ENCODE measurements at places on chromosomes 3 and 15.
A peak's percentile ranks its signal among the peaks of the same experiment; 100 is the strongest.

DNA sequence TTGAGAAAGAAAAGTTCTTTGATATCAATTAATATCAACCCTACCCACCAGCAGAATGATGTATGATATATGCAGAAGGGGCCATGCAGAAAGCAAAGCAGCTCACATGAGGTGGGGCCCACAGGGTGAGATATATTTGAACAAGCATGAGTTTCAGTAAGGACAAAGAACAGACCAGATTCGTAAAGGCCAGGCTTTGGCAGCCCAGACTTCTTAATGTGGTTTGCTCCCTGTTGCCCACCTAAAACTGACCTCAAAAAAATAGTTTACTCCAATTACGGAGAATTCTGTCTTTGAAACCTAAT, 255.7 kb upstream of the WNT5A start:
- no peak for DNase-seq

DNA sequence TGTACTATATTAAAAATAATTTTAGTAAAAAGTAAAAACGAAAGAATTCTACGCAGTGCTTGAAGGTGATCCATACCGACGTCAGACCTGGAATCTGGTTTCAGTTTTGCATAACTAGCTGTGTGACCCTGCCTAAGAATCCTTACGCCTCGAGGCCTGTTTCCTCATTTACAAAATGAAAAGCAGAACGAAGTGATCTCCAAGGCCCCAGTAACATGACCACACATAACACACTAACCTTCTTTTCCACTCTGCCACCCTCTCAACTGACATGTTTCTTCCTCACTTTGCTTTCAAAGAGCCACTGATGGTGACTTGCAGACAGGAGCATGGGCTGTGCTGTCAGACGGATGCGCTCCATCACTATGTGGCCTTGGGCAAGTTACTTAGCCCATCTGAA, 4.8 kb downstream of the MESD start:
- no peak for DNase-seq

DNA sequence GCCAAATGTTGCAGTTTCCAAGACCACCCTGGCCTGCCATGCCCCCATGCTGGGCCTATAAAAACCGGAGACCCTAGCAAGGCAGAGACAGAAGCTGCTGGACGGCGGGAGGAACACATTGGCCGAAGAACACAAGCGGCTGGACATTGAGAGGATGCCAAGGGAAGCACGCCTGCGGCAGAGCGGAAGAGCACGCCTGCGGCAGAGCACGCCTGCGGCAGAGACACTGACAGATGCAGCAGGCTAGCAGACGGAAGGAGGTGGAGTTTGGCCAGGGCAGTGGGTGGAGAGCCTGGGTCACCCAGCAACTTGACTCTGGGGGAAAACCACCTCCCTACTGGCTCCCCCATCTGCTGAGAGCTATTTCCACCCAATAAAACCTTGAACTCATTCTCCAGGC, 322.3 kb upstream of the TBL1XR1 start:
- DNase-seq: no peak

DNA sequence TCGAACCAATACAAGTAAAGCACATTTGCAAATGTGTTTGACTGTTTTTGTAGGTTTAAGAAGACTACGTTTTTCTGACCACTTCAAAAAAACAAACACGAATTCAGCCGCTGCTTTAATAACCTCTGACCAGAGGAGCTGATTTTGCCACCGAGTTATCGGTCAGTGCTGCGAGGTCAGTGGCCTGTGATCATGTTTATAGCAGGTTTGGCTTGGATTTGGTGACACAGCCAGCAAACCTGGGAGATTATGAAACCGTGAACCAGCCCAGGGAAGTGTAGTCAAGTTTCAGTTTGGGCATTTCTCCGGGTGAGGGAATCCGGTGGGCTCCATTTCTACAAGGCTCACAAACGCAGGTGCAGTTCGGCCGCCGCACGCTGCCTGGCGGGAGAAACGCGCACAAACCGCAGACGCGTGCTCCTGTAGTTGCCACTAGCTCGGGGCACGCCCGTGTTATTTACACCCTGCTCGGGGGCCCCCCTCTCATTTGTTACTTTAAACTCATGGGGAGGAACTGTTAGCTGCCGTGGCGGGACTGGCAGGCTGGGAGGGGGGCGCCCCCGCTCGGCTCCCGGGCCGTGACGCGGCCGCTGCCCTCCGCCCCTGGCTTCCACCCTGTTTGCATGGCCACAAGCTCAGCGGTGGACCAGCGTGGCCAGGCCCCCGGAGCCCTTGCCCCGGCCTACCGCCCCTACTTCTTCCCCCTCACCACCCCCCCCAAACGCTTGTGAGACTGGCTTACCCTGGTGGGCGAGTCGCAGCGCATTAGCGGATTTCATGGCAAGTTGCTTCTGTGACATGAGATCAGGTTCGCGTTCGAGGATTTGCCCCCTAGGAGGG, 13.6 kb upstream of the ONECUT1 start:
- DNase-seq: no peak

DNA sequence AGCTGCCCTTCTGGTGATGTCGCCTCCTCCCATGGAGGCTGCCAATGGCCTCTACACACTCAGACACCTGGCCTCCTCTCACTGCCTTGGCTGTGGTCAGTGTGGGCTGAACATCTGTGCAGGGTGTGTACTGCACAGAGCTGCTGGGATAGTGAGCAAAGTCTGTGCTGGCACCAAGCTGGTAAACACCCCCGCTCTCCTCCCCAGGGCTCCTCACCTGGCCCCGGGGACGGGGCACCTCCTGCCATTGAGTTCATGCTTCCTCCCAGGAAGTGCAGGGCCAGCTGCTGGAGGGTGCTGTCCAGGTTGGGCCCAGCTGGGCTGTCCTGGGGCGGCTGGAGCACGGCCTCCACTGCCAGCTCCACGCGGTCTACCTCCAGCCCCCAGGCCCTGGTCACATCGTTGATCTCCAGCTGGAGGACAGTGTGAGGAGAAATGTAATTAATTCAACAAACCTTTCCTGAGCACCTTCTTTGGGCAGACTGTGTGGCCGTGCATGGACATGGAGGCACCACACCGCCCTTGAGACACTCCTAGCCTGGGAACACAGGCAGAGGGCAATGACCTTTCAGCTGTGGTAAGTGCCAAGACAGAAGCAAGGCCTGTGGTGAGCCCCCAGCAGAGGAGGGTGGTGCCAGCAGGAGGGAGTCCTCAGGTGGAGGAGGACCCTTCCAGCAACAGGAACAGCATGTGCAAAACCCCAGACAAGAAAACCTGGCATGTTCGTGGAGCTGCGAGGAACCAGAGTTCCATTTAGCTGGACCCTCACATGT, 6.8 kb downstream of the STOML1 start:
- DNase-seq: no peak

- no peak for DNase-seq
These were observed 9.0 kb downstream of the PPCDC start for GRCh38 chr15:75032395-75032794.

DNA sequence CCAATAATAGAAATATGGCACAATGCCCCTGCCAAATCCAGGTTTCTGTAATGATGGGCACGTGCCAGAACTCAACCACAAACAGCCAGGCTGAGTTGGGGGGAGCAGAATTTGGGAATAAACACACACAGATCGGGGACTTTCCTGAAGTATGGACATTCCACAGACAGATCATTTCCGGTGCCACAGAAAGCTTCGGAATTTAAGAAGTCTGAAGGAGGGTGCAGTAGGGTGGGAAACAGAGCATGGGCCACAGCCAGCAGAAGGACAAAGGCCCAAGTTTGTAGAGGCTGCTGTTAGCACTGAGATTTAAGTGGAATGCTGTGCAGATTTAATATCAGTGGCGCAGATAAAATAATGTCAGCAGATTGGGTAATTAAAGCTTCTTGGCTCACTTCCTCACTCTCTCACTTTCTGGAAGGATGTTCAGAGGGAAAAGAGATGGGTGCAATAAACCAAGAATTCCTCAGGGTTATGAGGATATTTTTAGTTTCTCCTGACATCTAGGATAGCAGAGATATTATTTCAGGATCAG, 67.4 kb downstream of the MYLK start:
- DNase-seq: no peak

DNA sequence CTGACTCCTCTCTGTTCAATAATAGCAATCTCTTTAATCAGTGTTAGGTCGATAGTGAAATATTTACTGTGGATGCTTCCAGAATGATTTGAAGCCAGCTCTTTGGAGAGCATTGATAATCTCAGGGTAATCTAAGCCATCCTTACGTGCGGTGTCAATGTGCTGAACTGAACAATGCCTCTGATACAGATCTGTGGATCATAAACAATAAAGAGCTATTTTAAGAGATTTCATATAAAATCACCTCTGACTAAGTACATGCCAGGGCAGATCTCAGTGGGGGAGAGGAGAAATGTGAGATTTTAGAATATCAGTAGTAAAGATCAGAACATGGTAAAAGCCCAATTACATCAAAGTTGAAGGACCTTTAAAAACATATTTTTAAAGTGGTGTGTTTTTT, 319.3 kb upstream of the GBE1 start:
- DNase-seq: no peak

GRCh38 chr15:70480196-70480856, 283.0 kb downstream of the UACA start:
- peak; percentile 42 for DNase-seq

DNA sequence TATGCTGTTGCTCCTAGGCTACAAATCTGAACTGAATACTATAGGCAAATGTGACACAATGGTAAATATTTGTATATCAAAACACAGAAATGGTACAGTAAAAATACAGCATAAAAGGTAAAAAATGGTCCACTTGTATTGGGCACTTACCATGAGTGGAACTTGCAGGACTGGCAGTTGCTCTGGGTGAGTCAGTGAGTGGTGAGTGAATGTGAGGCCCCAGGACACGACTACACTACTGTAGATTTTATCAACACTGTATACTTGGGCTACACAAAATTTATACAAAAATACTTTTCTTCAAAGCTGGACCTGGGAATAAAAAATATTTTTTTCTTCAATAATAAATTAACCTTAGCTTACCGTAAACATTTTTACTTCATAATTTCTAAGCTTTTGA, 41.6 kb upstream of the DUT start:
- DNase-seq: no peak

- no peak for DNase-seq
These were observed 39.2 kb downstream of the EPHB3 start for GRCh38 chr3:184600685-184601377.

DNA sequence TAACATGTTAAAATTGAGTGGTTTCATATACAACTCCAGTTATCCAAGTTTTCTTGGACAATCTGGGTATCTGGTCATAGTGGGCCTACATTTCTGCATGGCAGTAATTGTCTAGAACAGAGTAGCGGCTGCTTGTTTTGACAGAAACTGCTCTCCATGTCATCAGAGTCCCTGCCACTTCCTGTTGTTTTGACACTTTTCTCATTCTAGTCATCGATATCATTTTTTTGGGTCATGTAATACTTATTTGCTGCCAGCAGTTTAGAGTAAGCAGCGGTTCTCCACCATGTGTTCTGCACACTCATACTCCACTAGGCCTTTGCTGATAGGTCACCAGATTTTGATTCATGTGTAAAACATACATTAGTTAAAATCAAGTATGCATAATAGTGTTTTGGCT, 81.5 kb downstream of the SLC25A26 start:
- peak; percentile 18 for DNase-seq

- DNase-seq: no peak
These were observed 81.9 kb upstream of the TGFBR2 start for GRCh38 chr3:30524357-30525040.

GRCh38 chr3:72475258-72476138, 372.7 kb downstream of the SHQ1 start:
- DNase-seq: no peak

DNA sequence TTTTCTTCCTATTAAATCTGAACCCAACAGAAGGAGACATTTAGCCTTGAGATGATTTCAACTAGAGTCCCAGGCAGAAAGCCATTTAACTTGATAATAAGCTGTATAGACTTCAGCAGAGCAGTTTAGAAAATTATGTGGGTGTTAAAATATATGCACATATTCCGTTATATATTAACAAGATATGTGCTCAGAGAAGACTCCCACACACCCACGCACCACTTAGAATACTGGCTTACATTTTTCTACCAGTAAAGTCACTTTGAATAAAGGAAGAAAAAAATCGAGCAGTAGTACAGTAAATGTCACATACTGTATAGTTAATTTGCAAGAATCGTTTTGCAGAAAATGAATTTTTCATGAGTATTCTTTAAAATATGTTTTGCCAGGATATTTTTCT, 599.3 kb downstream of the FGF12 start:
- no peak for DNase-seq

DNA sequence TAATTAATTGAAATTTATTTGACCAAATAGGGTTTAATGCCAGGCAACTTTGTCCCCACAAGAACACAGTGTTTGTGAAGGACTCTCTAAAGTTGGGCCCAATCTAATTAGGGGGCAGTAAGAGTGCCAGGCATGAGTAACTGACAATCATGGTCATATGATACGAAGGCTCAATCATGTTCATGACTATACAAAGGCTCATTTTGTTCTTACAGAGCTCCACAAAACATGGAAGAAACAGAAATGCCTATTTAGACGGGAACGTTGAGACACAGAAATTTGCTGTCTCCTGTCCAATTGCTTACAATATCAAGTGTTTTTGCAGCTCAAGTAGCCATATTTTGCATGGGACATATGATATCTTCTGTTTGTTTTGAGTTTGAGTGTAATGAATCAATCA, 391.1 kb downstream of the SI start:
- DNase-seq: no peak
